ENCODE measurements at places on chromosomes 12 and 14.

GRCh38 chr12:42284157-42284556, 41.7 kb downstream of the ZCRB1 start:
- no peak for DNase-seq

DNA sequence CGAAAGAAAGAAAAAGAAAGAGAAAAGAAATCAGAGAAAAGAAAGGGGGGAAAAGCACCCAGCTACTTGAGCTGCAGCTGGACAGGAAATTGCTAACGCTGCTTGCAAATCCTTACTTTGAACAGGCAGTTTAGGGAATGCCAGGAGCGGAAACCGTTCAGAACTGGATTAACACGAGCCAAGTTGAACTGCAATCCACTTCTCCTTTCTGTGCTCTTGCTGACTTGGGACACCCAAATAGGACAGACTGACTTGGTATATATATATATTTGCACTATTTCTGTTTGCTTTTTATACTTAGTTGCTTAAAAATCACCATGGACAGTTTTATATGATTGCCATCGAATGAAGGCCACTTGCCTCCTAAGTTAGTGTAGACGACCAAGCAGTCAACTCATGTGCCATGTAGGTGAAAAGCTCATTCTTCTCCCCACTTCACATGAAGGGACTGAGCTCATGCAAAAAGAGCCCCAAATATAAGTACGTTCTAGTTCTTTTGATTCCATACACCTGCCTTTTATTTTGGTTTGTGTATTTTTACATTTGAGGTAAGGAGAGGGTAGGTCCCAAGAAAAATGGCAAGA, 5.5 kb downstream of the DUSP6 start:
- no peak for DNase-seq

- no peak for DNase-seq
Measured at GRCh38 chr14:71852181-71852580, 80.0 kb upstream of the RGS6 start.

GRCh38 chr12:73424484-73424883, 1113.2 kb upstream of the ATXN7L3B start:
- DNase-seq: no peak

- no peak for DNase-seq
Measured at GRCh38 chr12:92769124-92769901, 66.5 kb downstream of the PLEKHG7 start.

GRCh38 chr12:117347588-117347987, 13.8 kb downstream of the NOS1 start:
- DNase-seq: no peak

DNA sequence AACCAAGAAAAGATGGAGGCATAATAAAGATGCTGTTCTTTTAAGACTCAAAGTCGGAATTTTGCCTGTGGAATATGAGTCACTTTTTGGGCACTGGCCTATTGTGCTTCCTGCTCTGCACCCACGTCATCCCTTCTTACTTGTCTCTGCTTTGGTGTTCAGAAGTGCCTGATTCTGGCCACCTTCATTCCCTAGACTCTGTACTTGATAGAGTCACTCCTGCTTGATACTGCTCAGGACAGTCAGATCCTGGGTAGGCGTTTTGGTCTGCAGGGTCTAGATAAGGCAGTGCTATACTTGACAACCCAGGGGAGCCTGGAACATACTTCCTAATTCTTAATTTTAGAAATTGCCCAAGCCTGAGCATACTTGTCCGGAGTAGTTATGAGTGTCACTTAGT, 1.9 kb downstream of the LRRK2 start:
- DNase-seq: no peak

GRCh38 chr12:116060764-116061163, 216.7 kb downstream of the MED13L start:
- no peak for DNase-seq

DNA sequence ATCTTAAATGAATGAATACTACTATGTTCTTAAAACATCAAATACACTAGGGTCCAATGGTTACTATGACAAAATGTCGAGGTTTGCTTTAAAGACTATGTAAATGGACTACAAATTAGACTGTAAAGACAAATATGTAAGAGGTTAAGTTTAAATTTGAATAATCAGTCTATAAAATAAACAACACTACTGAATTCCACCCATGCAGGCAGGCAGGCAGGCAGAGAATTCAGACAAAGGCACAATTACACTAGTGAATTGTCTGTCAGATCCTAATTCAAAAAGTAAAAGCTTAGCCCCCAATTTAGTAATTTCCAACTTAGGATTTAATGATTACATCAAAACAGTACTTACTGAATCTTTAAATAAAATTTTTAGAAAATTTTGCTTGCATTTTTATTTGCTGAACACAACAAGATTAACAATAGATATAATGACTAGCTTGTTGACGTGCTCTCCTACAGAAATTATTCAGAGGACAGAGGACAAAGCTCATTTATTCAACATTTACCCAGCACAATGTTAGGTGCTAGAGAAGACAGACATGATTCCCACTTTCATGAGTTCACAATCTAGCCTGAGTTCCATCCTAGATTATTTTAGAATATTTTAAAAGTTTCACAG, 97.4 kb downstream of the CDK17 start:
- no peak for DNase-seq

DNA sequence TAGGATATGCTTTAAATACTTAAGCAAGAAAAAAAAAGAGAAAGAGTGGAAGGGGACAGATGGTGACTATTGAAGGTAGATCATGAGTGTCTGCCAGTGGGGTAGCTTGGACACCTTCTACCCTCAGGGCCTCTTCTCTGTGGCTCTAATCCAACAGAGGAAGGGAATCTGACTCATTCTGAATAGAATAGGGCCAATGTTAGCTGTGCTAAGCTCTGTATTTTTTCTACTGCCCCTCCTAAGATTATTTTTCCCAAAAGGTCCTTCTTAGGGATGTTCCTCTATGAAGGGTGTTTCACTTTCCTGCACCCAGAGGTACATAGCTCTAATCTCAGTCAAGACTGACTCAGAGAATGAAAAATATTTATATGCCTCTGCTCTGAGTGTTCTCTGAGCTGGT, 25.6 kb downstream of the UNC79 start:
- no peak for DNase-seq

DNA sequence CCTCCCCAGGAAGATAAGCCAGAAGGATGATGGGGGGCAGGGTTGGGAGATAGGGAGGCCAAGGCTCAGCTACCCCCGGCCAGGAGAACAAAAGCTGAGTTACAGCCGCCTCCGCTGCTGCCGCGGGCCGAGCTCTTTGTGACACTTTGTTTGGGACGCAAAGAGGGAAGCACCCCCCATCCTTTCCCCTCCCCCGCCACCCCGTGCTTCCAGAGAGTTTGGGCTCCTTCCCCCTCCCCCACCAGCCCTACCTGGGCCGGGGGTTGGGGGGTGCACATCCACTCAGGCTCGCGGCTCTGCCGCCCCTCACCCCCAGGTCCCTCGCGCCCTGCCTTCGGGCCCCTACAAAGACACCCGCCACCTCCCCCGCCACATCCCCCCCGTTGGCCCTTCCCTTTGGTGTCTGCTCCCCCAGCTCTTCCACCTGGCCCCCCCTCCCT, 799 bp downstream of the ZNF219 start:
- DNase-seq: no peak

GRCh38 chr14:87540339-87540738, 452.6 kb downstream of the GALC start:
- no peak for DNase-seq

GRCh38 chr12:116598311-116599284, 39.4 kb downstream of the MAP1LC3B2 start:
- DNase-seq: no peak

DNA sequence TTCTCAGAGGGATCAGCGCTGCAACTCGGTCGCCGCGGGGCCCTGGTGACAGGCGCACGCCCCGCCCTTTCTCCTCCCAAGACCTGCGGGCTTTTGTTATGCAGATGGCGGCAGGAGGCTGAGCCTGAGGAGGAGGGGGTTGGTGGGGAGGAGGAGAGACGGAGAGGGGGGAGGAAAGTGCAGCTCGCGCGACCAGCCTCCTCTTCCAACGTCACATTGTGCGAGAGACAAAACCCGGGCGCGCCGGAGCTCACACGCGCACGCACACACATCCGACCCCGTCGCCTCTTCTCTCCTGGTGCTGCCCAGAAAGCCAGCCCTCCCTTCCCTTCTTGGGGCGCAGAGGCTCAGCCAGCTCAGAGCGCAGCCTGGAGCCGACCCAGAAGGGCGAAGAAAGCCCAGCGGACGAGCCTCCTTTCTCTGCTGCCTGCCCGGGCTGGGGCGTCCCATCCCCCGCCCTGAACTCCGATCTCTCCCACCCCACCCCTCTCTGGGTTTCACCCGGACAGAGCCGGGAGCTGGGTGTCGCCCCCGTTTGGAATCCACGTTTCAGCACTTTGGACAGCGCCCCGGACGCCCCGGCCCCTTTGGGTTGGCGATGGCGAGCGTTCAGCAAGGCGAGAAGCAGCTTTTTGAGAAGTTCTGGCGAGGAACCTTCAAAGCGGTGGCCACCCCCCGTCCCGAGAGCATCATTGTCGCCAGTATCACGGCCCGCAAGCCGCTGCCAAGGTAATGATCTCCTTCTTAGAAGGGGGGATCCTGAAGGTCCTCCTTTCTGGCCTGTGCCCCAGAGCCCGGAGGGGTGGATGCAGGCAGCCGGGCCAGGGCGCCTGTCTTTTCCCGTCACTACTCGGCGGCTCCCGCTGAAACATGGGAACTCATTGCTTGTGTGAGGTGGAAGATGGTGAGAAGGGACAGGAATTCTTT, at the start of gene SRRM4:
SRRM4 (plus strand) TSS at position 257 of the 927 bp plus-strand sequence; CDS start at position 599, 342 bp downstream.
- DNase-seq: peak; percentile 90

- peak; percentile 42 for DNase-seq
Measured at GRCh38 chr12:119176267-119177055, 2.3 kb upstream of the HSPB8 start.

GRCh38 chr12:6840330-6840729, 395 bp upstream of the GNB3 start:
- DNase-seq: no peak

DNA sequence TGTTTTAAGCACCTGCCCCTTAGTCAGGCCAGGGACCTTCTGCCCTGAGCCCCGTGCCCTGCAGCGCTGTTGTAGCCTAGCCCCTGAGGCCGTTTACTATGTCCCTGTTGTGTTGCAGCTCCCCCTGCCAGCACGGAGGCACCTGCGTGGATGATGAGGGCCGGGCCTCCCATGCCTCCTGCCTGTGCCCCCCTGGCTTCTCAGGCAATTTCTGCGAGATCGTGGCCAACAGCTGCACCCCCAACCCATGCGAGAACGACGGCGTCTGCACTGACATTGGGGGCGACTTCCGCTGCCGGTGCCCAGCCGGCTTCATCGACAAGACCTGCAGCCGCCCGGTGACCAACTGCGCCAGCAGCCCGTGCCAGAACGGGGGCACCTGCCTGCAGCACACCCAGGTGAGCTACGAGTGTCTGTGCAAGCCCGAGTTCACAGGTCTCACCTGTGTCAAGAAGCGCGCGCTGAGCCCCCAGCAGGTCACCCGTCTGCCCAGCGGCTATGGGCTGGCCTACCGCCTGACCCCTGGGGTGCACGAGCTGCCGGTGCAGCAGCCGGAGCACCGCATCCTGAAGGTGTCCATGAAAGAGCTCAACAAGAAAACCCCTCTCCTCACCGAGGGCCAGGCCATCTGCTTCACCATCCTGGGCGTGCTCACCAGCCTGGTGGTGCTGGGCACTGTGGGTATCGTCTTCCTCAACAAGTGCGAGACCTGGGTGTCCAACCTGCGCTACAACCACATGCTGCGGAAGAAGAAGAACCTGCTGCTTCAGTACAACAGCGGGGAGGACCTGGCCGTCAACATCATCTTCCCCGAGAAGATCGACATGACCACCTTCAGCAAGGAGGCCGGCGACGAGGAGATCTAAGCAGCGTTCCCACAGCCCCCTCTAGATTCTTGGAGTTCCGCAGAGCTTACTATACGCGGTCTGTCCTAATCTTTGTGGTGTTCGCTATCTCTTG, 7.6 kb downstream of the DLK1 start:
- DNase-seq: no peak

GRCh38 chr14:33899723-33900341, 51.0 kb downstream of the EGLN3 start:
- no peak for DNase-seq

GRCh38 chr12:107598906-107599305, 86.7 kb upstream of the PWP1 start:
- no peak for DNase-seq

- DNase-seq: no peak
Measured at GRCh38 chr12:124760560-124760959, 103.1 kb downstream of the SCARB1 start.

GRCh38 chr14:49988080-49988990, 95.5 kb downstream of the ARF6 start:
- no peak for DNase-seq

GRCh38 chr12:90499795-90500194, 455.2 kb downstream of the CCER1 start:
- DNase-seq: no peak

DNA sequence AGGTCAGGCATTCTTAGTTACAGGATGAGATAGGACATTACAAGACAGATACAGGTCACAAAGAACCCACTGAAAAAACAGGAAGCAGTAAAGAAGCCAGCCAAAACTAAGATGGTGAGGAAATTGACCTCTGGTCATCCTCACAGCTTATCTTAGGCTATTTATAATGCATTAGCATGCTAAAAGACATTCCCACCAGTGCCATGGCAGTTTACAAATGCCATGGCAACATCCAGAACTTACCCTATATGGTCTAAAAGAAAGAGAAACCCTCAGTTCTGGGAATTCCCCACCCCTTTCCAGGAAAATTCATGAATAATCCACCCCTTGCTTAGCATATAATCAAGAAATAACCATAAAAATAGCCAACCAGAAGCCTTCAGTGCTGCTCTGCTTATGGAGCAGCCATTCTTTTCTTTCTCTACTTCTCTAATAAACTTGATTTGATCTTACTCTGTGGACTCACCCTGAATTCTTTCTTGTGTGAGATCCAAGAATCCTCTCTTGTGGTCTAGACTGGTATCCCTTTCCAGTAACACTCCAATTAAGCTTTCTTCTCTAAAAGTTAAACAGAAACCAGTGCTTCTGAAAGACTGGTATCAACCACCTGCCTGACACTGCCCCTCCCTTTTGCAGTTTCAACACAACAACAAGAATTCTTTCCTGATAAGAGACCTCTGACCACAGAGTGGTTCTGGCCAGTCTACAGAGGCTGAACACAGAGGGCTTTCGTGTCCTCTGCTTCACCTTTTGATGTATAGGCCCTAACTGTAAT, 86.9 kb downstream of the BCAT1 start:
- no peak for DNase-seq

DNA sequence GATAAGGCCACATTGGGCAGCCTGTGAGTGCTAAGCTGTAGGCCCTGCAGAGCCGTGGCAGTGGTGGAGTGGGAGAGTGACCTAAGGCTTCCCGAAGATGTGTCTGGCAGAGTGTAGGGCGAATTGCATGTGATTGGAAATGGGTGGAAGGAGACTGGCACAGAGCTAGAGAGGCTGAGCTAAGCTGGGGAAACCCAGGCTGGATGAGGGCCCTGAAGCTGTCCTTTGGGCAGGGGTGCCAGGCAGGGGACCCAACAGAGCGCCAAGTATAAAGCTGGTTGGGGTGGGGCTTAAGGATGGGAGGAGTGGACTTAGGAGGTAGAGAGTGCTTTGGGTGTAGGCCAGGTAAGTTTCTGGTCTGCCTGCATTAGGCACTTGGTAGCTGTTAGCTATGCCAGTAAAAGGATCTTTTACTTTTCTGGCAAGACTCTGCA, 47.9 kb downstream of the WDR20 start:
- DNase-seq: no peak
